ENCODE measurements at places on chromosomes 13 and 19.

- DNase-seq: peak; percentile 63
These were observed 58.2 kb upstream of the EEF1AKMT1 start for GRCh38 chr13:20831933-20832332.

DNA sequence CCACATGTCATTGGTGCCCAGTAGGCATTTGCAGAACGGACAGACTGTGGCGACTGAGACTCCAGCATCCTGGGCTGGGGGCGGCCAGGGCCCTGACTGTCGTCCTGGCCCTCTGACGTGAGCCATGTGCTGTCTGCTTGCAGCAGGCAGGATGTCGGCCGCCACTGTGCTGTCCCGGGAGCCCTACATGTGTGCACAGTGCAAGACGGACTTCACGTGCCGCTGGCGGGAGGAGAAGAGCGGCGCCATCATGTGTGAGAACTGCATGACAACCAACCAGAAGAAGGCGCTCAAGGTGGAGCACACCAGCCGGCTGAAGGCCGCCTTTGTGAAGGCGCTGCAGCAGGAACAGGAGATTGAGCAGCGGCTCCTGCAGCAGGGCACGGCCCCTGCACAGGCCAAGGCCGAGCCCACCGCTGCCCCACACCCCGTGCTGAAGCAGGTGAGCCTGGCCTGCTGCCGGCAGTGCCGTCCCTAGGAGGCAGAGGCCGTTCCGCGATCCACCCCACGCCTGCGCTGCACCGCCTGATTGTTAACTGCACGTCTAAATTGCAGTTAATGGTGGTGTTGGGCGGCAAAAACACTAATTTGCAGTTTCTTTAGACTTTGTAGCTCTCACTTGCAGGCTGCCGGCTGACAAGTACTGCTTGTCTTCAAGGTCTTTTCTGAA lies 14.2 kb downstream of the TSSK6 start:
- DNase-seq: no peak

DNA sequence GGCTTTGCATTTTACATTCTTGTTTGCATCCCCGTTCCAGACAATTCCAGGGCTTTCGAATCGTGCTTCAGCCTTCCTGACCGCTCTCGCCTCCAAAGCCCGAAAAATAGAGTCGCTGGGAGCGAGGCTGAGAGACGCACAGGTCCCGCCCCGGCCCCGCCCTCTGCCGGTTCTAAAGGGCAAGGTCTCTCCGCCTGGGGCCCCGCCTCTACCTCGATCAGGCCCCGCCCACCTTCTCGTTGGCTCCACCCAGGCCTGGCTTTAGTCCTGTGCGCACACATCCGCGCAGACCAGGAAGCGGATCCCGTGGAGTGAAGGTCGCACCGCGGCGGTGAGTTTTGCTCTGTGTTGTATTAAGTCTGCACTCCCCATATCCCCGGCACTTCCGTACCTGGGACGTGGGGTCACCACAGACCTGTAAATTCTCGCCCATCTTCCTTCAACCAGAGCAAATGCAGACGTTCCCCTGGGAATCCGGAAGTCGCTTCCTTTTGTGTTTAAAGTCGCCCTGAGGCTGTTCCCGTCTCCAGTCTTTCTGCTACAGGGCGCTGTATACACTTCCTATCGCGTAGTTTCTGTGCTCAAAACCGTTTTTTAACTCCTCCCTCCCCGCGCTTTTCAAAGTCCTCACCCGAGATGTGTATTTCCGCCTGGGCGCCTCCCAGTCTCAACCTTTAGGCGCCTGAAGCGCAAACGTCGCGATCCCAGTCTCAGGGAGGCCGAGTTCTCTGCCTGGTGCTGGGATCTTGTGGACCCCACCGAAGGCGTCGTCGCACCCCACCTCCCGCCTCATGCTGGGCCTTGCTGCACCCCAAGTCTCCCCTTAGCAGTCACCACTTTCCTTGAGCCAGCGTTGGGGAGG lies at the start of gene ZNF701:
Gene ZNF701 (plus strand): TSS at position 288 of the 862 bp plus-strand sequence. CDS start 3,861 bp downstream, outside the sequence.
- peak; percentile 94 for DNase-seq

GRCh38 chr13:47672245-47673008 lies 328.6 kb downstream of the SUCLA2 start:
- DNase-seq: no peak

DNA sequence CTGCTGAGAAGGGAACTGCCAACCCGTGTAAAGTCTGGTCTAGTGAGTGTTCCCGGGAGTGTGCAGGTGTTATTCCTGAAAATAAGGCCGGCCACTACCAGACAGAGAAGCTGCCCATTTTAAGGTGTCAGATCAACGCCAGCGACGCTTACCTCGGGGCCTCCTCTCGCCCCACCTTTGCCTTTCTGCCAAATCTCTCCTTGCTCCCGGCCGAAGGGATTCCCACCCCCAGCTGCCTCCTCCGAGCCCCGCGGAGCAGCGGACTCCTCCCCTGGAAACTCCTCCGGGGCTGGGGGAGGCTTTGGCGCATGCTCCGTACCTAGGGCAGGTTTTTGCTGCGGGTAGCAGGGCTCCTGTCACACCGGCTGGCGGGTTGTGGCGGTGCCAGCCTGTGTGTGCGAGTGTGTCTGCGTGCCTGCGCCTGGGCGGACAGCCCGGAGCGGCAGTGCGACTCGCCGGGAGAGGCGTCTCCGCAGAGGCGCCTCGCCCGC lies at the start of gene HS6ST3:
Gene HS6ST3 (plus strand): TSS at position 359 of the 491 bp plus-strand sequence.
- no peak for DNase-seq
